ENCODE measurements at places on chromosomes 16 and 17.

- DNase-seq = no peak
Observed at GRCh38 chr16:85370881-85371651, 242.1 kb upstream of the GSE1 start.

GRCh38 chr17:70089513-70090148 is 14.6 kb downstream of the KCNJ16 start:
- DNase-seq = no peak

- no peak for DNase-seq
Observed at GRCh38 chr16:21023509-21024202, 123.1 kb downstream of the LYRM1 start.

- DNase-seq = peak; percentile 65
Observed at GRCh38 chr16:70523743-70524398, at the start of gene SF3B3. Gene SF3B3, plus strand, starts transcription at chr16:70523816. Its CDS starts 2,841 bp downstream, at chr16:70526657.

DNA sequence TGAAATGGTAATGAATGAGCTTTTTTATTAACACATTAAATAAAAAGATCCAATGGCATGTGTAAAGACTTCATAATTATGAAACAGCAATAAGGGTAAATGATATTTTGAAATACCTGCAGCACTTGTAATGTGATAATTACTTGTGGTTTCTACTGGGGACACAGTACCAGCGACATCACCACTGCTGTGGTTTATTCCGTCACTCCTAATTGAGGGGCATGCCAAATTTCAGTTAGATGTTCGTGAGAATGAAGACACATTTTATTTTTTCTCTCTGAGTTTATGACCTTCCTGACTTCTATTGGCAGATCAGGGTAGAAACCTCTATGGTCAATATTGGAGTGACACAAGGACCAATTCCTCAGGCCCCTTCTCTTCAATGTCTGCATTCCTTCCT is 131.9 kb upstream of the XYLT1 start:
- DNase-seq = no peak

- DNase-seq = no peak
Observed at GRCh38 chr17:47239967-47240651, 13.5 kb upstream of the ITGB3 start.

DNA sequence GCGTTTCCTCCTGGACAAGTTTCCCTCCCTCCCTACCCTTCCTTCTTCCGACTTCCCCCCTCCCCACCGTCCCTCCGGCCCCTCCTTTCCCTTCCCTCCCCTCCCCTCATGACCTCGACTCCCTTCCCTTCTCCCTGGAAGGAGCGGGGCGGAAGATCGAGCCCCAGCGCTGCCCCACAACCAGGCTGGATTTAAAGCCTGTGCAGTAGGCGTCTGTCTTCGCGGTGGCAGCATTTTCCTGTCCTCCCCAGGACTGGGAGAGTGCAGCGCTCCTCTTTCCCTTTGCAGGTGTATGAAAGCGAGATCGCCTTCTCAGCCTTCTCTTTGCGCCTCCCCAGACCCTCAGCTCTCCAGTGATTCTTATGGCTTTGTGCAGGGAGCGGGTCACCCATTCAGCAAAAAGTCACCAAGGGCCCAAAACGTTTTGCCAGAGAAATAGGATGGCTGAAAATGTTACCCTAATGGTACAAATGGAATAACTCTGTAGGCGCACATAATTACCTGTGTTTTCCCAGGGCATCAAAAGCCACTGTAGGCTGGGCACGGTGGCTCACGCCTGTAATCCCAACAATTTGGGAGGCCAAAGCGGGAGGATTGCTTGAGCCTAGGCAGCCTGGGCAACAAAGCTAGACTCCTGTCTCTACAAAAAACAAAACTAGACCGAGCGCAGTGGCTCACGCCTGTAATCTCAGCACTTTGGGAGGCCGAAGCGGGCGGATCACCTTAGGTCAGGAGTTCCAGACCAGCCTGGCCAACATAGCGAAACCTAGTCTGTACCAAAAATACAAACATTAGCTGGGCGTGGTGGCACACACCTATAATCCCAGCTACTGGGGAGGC is 40.8 kb downstream of the SLFN12L start:
- DNase-seq = no peak

Measured in activated gamma-delta T cell treated with Interleukin-2 at 50 U/mL for 16 hours (primary cell).